Spinal cord (tissue), 10 donors: ENCODE measurements at places on chromosomes 16 and 17.

DNA sequence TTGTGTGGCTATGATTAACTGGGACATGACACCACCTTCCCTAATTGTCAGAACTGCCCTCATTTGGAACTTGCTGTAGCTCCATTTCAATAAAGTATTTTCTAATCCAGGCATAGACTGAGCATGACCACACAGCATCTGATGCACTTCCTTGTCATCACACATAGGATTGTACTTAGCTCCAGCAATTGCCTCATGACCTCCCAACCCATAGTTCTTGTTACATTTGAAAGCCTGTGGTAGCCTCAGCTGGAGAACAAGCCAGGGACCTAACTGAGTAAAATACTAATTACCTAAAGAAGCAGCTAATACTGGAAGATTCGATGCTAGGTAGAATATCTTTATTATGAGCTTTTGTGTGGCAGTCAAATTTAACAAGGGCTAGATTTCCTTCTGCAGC, 187.3 kb upstream of the KIF2B start:
- peak; percentile 50 for DNase-seq

- no peak for DNase-seq
Observed at GRCh38 chr16:3046641-3047386, 453 bp downstream of the MMP25 start.

GRCh38 chr17:71349908-71350600, 770.8 kb upstream of the SOX9 start:
- DNase-seq, result no peak

- DNase-seq, result no peak
Observed at GRCh38 chr17:2892305-2892971, 96.2 kb downstream of the RAP1GAP2 start.

DNA sequence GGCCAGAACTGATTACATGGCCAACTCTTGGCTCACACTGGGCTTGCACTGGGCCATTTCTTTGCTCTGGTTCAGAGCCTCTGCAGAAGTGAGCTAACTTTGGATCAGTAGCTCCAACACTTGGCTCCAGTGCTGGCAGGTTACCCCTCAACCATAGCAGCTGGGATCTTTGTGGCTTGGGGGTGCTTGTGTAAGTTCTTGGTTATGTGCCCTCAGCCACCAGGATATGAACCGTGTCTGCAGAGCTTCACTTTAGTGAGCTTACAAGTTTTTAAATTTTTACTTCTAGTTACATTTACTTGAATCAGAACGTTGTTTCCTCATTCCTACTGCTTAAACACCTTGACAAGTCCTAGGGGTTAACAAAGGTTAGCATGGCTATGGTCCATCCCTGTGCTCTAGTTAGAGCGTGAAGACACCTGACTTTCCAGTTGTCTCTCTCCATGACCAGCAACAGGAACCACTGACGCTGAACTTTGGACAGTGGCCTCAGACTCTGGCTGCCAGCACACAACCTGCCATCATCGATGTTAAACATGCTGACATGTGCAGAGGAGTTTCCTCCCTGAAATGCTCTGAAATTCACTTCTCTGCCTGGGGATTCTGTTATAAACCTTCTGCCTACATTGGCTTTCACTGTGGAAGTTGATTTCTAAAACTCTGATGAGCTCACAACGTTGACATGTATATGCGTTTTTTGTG, 4.1 kb downstream of the PDF start:
- no peak for DNase-seq

DNA sequence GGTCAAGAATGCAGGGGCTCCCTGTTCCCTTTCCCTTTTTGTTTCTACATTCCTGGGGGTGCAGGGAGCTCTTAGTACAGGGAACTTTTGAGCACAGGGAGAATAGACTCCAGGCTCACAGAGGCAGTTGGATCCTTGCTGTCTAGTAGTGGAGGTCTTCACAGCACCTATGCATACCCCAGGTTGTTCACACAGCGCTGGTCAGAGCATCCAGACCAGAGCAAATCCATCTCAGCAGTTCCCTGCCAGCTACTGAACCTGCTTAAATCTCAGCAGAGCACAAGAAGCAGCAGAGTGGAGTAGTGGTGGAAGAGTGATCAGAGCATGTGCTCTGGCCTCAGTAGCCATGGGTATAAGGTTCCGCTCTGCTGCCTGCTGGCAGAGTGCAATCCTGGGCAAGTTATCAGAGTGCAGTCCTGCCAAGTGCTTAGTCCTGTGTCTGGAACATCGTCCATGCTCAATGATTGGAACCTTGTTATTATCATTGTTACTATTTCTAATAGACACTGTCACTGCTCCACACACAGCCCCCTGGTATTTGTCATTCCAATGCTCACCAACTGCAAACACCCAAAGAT, 220.4 kb downstream of the CBLN1 start:
- no peak for DNase-seq
